ENCODE measurements at places on chromosomes 16 and 17.

- no peak for DNase-seq
Measured at GRCh38 chr16:54968784-54969183, 38.1 kb downstream of the IRX5 start.

GRCh38 chr16:69761983-69762813, at the start of gene WWP2:
Gene WWP2, plus strand, starts transcription at chr16:69762332. Its CDS starts 24,679 bp downstream, at chr16:69787011.
- DNase-seq: peak; percentile 35

DNA sequence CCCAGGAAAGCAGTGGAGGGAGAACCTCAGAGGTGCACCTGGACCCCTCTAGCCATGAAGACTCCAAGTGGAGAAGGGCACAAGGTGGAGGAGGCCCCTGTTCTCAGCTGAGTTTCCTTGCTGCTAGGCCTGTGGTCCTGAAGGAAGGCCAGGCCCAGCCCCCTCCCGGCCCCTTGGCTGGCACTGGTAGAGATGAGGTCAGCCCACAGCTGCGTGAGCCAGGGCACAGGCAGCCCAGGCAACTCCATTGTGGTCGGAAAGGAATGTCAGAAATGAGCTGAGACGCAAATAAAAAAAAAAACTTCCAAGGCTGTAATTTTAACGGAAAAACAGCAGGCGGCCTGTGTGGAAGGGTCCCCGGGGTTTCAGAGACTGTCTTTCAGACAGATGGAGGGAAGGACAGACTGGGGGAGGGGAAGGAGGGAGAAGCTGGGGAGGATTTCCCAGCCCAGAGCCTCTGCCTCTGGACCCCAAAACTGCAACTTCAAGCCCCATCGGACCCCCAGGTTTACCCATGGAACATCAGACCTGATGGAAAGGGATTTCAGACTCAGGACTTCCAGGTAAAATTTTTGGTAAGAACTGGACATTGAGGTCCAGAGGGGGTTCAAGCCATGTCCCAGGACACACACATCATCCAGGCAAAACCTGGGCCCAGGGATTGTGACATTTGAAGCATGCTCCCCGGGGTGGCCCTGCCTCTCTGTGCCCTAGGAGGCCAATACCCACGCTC, 25.6 kb upstream of the MRPS23 start:
- peak; percentile 91 for DNase-seq

DNA sequence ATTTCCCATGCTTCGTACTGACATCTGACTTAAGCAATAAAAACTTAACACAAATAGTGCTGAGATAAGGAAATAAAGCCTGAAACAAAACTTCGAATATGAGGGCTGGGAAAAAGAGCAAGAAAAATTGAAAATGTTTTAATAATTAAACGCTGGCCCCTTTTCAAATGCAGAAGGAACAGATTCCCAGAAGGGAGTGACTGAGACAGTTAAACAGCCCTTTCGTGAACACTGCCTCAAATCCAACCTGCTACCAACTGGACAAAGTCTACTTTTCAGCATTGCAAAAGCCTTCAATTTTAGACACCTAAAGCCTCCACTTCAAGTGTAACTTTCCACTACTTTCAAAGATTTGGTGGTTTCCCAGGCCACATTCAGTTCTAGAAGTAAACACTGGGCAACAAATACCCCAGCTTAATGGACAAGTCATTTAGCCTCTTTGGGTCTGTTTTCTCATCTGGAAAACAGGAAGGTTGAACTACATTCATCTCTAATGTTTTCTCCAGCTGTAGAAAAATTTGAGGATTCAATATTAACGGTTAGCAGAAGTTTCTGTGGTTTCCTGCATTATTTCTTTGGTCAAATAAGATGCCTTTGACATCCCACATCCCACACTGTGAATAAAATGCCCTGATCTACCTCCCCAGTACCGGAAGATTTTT, 11.8 kb downstream of the RFFL start:
- no peak for DNase-seq

GRCh38 chr16:89042711-89043551, 50.7 kb upstream of the ACSF3 start:
- DNase-seq: no peak

DNA sequence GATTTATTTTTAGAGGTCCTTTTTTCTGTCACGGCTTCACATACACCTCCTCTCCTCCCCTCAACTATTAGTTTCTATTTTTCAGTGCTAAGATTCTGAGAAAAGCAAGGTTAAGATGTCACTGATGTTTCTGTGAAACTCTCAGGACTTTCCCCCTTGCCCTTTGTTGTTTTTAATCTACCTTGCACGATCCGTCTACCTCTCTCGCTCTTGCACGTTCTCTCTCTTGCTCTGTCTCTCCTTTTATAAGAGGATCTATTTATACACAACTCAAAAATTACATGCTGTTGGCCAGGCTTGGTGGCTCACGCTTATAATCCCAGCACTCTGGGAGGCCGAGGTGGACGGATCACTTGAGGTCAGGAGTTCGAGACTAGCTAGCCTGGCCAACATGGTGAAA, 43.6 kb downstream of the RPA1 start:
- no peak for DNase-seq

DNA sequence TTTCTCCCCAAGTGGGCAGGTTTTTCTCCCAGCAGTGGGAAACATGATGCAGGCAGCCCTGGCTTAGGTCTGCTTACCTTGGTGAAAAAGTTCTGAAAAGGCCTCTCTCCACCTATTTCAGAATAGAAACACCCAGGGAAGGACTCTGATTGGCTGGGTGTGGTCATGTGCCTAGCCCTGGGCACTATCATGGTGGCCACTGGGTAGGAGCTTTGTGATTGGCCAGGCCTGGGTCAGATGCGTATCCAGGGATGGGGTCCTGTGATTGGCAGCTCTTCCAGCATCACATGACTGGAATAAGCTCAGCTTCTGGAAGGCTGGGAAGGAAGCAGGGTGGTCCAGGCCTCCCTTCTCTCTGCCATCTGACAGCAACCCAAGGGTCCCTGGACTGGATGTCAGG, 53.5 kb downstream of the ZDHHC7 start:
- no peak for DNase-seq

GRCh38 chr17:10119203-10120108, 79.0 kb downstream of the GAS7 start:
- peak; percentile 73 for DNase-seq

GRCh38 chr17:51682115-51682514, 421.8 kb downstream of the UTP18 start:
- DNase-seq: no peak

DNA sequence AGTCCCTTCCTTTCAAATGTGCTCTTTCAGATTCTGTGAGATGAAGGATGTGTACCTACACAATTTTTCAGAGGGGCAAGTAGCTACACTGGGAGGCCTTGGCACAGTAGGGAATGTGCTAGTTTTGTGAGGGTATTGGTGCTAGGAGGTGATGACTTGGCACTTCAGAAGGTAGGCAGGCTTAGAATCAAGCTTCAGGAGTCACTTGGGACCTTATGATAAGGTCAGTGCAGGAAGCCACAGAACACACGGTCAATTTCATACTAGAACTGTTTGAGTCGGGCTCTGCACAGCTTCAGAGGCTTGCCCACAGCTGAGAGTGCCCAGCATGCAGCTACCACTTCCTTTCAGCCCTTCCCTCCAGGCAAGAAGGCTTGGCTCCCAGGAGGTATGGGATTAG, 6.1 kb downstream of the CMTM1 start:
- DNase-seq: no peak

- no peak for DNase-seq
Measured at GRCh38 chr16:73171380-73171779, 123.5 kb upstream of the ZFHX3 start.

- no peak for DNase-seq
Measured at GRCh38 chr17:77839698-77840512, 118.6 kb upstream of the TNRC6C start.

DNA sequence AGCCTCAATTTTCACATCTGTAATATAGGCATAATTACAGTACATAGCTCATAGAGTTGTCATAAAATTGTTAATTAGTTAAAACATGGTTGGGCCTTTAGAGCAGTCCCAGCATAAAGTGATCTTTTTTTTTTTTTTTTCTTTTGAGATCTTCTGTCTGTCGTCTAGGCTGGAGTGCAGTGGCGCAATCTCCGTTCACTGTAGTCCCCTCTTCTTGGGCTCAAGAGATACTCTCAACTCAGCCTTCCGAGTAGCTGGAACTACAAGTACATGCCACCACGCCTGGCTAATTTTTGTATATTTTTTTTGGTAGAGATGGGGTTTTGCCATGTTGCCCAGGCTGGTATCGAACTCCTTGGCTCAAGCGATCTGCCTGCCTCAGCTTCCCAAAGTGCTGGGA, 31.0 kb downstream of the RND2 start:
- DNase-seq: no peak

- no peak for DNase-seq
Measured at GRCh38 chr16:11976850-11977375, 379 bp downstream of the SNX29 start.

- DNase-seq: peak; percentile 48
Measured at GRCh38 chr16:68116256-68116867, 31.2 kb downstream of the NFATC3 start.

GRCh38 chr16:69579783-69580481, 14.2 kb downstream of the NFAT5 start:
- no peak for DNase-seq

DNA sequence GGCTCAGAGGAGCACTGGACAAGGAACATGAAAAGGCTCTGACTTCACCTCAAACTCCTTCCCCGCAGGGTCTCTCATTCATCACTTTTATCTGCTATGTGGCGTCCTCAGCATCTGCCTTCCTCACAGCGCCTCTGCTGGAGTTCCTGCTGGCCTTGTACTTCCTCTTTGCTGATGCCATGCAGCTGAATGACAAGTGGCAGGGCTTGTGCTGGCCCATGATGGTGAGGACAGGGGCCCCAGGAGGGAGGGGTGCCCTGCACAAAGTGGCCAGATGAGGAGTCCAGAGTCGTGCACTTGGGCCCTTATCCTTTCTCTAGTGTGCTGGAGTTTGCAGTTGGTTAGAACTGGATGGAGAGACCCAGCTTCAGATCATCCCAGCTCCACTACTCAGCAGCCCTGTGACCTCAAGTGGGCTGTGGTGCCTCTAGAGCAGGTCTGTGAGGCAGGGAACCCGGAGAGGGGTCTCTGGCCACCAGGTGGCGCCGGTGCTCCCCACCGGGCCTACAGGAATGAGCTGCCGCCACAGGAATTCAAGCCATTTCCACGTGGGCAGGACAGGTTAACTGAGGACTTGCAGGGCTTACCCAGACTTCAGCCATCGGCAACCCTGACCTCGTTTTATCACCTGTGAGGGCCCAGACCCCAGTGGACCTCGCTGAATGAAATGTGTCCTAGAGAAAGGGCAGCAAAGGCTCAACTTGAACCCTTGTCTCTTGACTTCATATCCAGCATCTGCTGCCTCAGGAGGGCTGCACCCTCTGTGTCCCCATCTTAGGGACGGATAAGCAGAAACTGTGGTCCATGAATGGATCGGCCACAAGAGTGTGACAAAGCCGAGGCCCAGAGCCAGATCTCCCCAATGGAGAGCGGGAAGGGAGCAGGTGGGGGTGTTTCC, 4.0 kb downstream of the CMTM3 start:
- DNase-seq: peak; percentile 77

DNA sequence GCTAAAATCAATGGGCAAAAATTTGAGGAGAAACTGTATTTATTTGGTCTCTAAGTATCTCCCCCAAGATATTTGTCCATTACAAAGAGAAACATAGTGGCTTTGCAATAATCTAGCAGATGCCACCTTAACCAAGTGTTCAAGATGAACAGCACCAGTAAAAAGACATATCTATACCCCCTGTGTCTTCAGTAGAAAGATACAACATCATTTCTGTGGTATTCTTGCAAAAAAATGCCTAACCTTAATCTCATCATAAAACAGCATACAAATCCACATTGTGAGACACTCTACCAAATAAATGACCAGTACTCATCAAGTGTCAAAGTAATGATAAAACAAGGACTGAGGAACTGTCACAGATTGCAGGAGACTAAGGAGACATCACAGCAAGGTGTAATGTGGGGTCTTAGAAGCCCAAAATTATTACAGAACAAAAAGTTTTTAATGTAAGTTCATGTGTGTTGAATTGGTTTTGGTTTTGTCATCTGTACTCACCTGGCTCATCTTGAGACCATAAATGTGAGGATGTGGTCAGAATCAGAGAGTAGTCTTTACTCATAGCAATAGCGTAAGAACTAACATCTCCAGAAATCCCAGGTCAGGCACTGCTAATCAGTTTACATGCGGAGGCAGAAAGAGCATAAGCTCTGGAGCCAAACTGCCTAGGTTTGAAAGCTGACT, 77.2 kb downstream of the AATF start:
- DNase-seq: no peak

DNA sequence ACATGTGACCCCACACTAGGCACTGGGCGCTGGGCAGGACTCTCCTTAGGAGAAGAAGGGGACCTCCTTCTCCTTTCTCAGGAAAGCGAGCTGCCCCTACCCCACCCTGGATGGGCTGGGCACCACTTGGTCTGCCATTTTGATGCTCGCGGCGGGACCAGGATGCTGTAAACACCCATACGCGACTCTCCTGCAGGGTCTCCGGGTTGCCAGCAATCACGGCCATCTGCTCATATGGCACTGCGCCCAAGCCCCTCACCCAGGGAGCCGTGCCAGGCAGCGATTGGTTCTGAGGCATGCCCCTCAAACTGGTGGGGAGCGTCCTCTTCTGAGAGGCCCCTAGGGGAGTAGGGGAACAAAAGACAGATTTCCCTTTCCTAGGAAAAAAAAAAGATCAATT, 99.0 kb downstream of the C16orf78 start:
- DNase-seq: no peak

DNA sequence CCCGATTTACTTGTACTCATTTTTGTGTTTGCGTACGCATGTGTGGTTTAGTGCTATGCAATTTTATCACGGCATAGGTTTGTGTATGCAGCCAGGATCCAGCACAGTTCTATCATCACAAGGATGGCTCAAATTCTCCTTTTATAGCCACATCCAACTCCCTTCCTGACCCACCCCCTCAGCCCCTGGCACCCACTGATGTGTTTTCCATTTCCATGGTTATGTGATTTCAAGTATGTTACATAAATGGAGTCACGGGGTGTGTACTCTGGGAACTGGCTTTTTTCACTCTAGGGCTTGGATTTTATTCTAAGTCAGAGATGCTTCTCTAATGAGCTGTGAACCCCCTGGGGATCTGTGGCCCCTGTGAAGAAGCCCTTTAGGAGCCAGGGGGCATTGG, 16.8 kb downstream of the IL4R start:
- peak; percentile 27 for DNase-seq

DNA sequence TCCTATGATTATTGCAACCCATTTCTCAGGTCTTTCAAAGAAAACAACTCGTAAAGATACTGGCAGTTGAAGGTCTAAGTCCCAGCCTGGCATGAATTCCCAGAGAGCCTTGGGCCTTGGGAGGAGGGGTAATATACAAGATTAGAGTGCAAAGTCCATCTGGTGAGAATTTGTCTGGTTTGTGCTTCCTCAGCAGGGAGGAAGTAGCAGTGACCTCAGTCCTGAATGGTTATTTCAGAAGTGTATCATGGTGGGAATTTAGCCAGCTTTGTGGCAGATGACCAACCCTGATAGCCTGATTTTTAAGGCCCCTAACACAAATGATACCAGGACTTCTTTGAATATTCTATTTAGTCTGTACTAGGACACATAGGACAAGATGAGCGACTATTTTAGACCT, 151.2 kb upstream of the TBX2 start:
- no peak for DNase-seq

- no peak for DNase-seq
Measured at GRCh38 chr17:52841971-52842370, 683.5 kb upstream of the CA10 start.

GRCh38 chr16:12470311-12471229, 333.1 kb downstream of the CPPED1 start:
- DNase-seq: no peak

GRCh38 chr16:12089492-12090150, 113.1 kb downstream of the SNX29 start:
- DNase-seq: peak; percentile 61
